D341Med (cell line): ENCODE measurements at places on chromosomes 6 and 20.

DNA sequence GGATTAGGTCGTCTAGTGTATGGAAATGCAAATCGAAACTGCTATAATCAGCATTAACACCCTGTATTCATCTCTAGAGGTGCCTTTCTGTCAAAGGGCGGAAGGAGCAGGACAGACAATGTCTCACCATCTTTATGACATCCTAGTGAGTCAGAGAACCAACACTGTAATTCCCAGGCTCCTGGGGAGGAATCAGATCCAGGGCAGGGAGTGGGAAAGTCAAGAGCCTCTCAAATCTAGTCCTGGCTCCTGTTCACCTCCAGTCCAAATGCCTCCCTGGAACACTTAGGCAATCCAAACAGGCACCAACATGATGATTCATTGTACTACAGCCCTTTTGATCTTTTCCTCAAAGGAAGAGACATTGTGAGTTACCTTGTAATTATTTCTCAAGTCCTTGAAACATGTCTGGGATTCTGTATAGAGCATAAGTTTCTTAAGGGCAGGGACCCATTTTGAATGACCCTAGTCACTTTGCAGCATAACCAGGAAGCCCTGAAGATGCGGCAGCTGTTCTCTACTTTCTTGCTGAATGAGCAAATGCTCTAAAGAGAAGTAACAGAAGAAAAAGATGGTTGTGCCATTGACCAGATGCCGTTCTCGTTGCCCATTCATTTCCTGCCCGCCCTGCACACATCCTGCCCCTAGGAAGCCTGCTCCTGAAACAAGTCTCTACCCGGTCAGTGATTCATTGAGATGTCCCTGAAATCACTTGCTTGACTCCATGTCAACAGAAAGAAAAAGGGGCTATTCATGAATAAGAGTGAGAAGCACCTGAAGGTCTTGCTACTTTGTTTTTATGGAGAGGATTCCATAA, 112.8 kb upstream of the JARID2 start:
- DNase-seq, result no peak

GRCh38 chr20:23123886-23124285, 37.8 kb upstream of the CD93 start:
- DNase-seq, result no peak

GRCh38 chr20:47809161-47809960, 24.1 kb upstream of the SULF2 start:
- DNase-seq, result no peak

- DNase-seq, result no peak
Observed at GRCh38 chr6:144816936-144817335, 531.8 kb downstream of the UTRN start.

DNA sequence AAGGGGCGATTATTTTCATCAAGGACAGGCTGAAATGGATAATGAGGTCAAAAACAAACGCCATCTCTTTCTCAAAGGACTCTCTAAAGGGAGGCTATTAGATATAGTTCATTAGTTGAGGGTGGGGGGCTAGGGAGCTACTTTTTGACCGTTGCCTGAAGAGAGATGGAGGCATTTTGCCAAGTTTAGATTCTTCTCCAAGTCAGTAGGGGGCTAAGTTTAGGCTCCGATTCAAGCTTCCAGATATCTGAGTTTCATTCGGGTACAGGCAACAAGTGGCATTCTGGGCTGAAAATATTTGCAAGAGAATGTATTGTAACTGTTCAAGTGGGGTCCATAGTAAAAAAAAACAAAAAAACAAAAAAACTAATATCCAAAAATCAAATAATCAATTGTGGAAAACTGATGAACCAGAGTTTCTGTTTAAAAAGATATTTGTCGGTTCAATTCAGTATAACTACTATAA, 43.4 kb upstream of the PIM1 start:
- no peak for DNase-seq

DNA sequence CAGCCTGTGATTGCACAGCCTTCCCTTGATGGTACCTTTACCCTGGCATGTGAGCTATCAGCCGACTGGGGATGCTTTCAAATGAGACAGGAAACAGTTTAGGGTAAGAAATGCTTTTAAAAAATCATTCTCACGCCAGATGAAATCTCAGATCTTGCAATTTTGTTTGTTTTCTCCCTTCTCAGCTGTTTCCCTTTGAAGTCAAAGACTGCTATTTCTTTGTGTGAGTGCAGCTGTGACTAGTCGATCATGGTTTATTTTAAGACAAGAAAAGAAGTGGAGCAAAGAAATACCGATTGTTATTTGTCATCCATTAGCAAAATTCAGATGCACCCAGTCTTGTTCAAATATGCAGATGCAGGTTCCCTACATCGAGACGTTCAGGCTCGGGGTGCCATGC, 489.7 kb downstream of the QKI start:
- DNase-seq, result no peak

DNA sequence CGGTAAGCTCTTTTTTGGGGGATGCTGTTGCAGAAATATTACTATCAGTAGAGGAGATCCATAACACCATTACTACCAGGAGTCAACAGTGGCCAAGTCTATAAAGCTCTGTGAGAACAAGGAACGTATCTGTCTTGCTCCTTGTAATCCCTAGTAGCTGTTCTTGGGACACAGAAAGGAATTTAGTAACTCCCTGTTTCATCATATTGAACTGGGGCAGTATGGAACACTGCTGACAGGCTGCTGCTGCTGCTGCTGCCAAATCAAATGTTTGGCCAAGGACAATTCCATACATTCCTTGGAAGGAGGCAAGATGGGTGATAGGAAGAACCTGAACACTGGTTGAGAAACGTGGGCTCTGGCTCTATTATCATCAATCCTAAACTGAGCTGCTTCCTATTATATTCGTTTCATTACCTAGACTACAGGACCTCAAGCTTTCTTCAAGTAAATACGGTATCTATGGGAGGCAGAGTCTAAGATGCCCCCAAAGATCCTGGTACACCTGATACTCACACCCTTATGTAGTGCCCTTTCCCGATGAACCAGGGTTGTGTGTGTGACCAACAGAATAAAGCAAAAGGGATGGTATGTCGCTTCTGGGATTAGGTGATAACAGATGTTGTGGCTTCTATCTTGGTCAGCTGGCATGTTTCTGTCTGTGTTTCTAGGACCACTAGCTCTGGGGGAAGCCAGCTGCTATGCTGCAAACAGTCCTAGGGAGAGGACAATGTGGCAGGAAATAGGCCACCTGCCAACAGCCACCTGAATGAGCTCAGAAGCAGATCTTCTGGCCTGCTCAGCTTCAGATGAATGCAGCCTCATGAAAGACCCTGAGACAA, 39.5 kb downstream of the ELOVL5 start:
- no peak for DNase-seq

GRCh38 chr20:2144850-2145249, 43.2 kb downstream of the STK35 start:
- no peak for DNase-seq

GRCh38 chr6:22401206-22401605, 104.4 kb upstream of the PRL start:
- no peak for DNase-seq

DNA sequence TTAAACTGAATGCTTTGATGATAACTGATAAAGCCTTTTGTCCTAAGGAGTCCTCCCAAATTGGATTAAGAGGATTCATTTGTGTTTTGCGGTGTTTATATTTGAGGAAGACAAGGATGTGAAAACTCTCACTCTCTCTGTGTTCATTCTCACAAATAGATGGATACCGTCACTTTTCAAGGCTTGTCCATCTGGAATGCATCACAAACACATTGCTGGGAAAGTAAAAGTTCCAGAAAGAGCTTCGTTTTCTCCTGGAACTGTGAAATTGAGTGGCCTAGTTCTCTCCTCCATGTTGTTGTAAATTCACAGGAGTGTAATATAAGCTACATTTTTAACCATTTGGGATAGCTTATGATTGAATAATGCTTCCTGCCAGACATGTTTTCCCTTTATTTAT, 581.6 kb upstream of the FLRT3 start:
- no peak for DNase-seq

GRCh38 chr6:66478705-66479104, 771.7 kb upstream of the EYS start:
- DNase-seq, result peak; percentile 33

GRCh38 chr20:4136078-4136966, 121.0 kb upstream of the RNF24 start:
- DNase-seq, result no peak

- peak; percentile 76 for DNase-seq
Observed at GRCh38 chr6:158596861-158597260, 37.0 kb downstream of the TMEM181 start.

DNA sequence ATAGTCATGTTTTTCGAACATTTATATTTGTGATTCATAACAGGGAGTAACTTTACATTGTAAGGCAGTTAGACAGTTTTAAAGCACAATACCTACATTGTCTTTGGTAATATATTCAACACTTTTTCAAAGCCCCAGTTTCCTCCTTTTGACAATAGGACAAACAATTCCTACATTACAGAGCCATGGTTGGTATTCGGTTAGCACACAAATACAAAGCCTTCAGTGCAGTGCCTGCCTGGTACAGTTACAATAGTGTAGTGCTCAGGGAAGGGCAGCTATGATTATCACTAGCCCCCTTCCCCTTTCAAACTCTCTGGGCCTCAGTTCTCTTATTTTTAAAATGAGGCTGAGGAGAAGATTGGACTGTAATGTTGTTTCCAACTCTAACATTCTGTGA, 207.8 kb downstream of the TPBG start:
- no peak for DNase-seq

DNA sequence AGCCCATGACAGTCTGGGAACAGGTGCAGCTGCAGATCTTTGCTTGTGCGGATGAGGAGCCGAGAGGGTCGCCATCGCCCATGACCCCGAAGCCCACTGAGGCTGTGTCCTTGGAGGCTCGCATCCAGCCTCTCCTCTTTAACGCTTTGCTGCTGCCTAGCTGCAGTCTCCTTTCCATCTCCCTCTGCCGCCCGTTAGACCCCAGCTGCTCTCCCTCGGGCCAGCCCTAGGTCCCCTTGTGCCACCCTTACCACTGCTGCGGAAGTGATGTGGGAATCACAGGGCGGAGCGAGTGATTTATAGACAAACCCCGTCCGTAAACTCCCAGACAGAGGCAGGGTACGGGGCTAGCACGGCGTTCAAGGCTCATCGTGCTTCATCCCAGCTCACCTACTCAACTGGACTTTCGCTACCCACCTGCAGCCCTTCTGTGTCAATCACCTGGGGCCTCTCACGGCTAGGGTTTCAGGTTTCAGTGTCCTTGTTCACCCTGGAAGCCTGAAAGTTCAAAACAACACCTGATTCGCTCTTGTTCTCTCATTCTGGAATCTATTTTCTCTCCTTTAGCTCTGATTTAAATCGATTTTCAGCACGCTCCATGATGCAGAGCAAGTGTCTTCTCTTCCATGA, 76.1 kb downstream of the PAX1 start:
- DNase-seq, result no peak

GRCh38 chr20:20009784-20010253, 7.3 kb upstream of the NAA20 start:
- DNase-seq, result peak; percentile 37

DNA sequence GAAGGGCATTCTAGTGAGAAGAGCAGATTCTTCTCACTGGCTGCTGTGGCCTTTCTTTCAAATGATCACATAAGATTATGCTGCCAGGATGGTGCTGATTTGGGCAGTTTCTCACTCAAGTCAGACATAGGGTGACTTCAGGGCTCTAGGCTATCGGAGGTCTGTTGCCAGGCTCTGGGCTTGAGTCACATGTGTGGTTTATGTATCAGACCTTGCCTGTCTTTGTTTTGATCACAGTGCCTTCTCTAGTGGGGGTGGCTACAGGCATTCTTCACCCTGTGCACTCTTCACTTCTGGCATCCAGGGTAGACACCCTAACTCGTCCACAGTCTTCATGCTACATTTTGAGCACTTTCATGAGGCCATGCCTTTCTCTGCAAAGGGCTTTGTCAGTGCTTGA, 823.7 kb upstream of the MAN1A1 start:
- DNase-seq, result no peak

DNA sequence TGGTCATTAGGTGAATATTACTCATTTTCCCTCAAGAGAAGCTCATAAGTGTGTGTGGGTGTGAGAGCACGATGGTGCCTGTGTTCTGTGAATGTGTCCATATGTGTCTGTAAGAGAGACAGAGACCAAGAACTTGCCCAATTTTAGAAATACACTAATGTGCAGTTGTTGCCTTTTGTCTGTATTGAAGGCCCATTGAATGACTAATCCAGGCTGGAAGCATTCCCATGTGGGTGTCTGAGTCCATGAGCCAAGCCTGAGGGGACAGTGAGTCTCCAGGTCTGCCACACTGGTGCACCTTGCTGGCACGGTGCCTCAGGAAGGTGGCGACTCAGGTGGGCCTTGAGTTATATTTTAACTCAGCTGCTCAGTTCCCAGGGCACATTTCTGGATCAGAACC, 25.5 kb upstream of the ASXL1 start:
- DNase-seq, result no peak

DNA sequence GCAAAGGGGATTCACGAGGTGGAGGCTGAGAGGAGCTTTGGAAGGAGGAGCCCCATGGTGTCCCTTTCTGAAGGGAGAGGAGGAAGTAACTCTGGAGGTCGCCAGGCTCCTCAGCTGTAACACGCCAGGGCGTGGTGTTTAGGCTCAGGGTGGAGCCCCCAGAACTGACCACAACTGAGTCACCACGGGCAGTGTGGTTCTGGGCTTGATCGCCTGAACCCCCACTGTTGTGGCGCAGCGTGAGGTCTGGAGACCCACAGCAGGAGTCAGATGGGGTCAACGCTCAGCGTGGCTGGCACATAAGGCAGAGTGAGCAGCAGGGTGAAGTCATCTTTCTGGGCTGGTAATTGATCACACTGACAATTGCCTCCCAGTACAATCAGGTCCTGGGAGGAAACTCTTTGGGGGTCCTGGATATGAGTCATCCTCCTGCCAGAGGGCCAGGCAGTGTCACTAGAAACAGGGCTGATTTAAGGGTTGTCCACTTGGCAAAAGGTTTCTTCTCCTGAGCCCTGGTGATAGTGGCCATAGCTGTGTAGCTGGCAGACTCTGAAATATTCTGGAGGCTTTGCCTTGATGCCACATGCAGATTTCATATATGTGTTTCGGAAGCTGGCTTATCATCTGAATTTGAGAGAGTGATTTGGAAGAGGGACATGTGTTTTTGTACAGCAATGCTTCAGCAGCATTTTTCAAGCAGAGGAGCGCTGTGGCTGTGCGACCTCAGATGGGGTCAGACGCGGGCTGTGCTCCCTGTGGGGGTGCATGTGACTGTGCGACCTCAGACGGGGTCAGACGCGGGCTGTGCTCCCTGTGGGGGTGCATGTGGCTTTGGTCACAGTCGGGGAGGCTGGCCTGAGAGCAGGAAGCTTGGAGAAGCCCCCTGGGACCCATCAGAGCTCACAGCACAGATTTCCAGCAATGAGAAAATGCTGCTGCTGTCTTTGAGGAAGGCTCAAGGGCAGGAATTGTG, 50.0 kb downstream of the SYNJ2 start:
- no peak for DNase-seq

DNA sequence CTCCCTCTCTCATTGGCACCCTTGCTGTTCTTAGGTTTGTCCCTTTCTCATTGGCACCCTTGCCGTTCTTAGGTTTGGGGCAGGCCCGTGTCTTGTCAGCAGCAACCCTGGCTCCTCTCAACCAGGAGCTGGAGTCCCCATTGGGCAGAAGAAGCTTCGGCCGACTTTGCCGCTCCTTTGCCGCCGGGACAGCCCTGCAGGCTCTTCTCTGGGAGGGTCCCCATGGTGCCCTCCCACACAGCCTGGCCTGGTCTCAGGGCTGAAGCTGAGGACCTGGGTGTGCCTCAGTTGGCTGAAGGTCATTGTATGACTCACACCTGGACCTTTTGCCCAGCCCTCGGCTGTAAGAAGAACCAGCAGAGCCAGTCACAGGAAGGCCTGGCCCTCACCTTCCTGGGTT, 59.6 kb downstream of the PPP1R14C start:
- no peak for DNase-seq

GRCh38 chr6:101398716-101399615, 5.5 kb downstream of the GRIK2 start:
- DNase-seq, result no peak
